ENCODE measurements at places on chromosomes 5 and 9.

- no peak for DNase-seq
Observed at GRCh38 chr9:87546704-87547103, 49.0 kb downstream of the DAPK1 start.

- no peak for DNase-seq
Observed at GRCh38 chr5:177364159-177364962, 6.6 kb downstream of the RGS14 start.

GRCh38 chr5:56625541-56625940 is 189.8 kb upstream of the MAP3K1 start:
- DNase-seq: no peak

DNA sequence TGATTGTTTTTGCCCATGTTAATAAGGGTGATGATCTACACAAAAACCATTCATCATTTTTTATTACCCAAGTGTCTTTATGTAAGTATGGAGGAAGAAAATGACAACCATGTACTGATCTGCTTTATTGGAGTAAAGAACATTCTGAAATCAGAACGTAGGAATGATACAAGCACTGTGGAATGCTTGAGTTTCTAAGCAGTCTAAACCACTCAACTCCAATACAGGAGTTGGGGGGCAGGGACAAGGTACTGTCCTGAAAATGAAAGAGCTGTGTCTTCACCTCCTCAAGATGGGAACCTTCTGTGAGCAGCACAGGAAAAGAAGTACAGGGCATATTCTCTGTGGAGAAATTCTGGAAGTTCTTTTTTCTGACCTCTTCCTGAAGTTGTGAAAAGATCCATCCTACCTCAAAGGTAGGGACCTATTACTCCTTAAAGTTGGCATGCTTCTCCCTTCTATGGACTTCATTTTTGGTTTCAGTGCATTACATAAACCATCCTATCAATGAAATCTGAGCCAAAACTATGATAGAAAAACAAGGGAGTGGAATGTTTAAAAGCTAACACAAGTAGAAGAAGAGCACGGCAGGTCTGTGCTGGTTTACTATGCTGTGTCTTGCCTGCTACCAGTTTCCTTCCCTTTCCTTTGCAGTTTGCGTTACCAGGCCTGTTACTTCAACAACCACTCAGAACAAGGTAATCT is 202.6 kb downstream of the SEMA5A start:
- DNase-seq: no peak

DNA sequence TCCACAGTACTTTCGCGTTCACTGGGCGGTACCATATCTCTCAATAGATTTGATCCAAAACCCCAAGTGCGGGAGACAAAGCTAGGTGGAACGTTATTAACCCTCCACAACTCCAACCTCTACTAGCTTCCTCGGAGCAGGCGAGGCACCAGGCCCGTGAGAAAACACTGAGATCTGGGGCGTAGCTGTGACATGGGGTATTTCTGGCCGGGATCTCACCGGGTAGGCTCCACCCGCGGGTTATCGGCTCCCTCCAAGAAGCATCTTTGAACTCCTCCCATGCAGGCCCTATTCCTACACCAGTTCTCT is 350 bp upstream of the SLC25A46 start:
- DNase-seq: no peak

- DNase-seq: no peak
Observed at GRCh38 chr9:16319646-16320045, 550.8 kb downstream of the BNC2 start.

DNA sequence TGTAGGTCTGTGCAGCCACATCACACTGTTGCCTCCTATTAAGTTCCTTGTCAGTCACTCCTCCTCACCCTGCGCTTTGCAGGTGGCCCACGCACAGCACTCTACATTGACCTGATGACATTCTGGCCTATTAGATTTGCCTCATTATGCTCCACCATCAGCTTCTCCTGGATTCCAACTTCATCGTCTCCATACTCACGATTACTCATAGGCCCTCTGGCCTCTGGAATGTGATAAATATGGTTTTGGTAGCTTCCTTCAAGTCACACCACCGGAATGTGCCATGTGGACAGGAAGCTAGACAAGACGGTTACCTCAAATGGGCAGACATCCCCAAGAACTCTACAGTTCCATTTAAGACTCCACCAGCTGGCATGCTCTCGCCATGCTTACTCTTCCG is 158.0 kb upstream of the LHFPL2 start:
- no peak for DNase-seq

DNA sequence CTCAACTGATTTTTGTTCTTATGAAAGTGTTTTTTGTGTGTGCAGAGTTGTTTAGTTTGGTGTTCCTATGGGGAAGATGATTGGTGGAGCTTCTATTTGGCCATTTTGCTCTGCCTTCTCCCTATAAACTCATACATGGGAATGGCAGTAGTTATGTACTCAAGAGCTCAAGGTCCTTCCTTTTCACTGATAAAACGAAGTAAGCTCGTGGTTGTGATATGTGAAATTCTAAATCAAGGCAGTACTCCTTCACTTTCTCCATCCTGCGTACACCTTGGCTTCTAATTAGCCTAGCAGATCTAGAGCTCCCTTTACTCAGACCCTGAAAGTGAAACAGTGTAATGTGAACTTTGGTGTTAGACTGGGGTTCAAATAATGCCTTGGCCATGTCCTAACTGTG is 159.3 kb upstream of the TNC start:
- DNase-seq: no peak

DNA sequence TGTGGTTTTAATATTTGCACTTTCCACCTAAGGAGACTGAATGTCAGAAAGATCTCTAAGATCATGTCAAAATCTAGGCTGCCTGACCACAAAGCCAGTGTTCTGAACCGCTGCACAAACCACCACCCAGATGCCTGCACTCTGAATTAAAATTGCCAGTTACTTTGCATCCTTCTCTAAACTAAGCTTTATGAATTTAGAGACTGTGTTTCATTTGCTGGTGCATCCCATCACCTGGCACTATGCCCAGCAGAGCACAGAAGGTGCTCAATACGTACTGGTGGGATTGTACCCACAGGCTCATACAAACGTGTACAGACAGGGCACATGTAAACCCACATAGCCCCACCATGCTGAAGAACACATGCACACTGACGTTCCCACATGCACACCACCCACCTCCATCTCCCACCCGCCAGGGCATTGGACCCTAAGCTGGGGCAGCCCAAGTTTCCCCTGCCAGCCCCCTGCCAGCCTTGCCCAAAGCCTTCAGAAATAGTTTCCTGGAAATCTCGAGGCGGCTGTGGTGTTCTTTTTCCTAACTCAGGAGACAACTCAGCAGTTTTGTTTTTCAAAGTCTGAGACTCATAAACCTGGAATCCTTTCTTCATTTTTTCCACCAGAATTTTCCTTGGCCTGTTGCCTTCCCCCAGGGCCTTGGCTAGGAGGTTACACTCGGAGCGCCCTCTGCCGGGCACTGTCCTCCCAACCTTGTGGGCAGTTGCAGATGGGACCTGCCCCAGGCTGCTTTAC is 9.6 kb upstream of the TRAF1 start:
- peak; percentile 97 for DNase-seq

DNA sequence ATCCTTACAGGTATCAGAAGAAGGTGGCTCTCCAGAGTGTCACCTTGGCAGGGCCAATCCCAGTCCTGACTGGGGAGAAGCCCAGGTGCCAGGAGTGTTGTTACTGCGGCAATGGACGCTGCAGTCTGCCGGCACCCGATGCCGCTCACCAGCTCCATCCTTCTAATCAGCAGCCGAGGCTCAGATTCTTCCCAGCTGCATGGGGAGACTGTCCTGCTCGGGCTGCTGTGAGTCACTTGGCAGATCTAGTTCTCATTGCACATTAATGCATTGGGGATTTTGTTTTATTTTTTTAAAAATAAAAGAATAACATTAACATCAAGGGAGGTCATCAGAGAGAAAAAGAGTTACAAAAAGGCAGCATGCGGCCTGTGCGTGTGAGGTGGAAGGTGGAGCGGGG is 115.8 kb downstream of the MTX3 start:
- DNase-seq: no peak

GRCh38 chr5:38051711-38052511 is 206.4 kb upstream of the EGFLAM start:
- DNase-seq: no peak

- no peak for DNase-seq
Observed at GRCh38 chr9:124770359-124771020, 621 bp downstream of the NR6A1 start.

- DNase-seq: no peak
Observed at GRCh38 chr9:18786911-18787650, 245.9 kb downstream of the SAXO1 start.

GRCh38 chr9:133792721-133793470 is 54.7 kb upstream of the SARDH start:
- peak; percentile 72 for DNase-seq

GRCh38 chr5:168215646-168216045 is 75.8 kb upstream of the WWC1 start:
- DNase-seq: no peak

DNA sequence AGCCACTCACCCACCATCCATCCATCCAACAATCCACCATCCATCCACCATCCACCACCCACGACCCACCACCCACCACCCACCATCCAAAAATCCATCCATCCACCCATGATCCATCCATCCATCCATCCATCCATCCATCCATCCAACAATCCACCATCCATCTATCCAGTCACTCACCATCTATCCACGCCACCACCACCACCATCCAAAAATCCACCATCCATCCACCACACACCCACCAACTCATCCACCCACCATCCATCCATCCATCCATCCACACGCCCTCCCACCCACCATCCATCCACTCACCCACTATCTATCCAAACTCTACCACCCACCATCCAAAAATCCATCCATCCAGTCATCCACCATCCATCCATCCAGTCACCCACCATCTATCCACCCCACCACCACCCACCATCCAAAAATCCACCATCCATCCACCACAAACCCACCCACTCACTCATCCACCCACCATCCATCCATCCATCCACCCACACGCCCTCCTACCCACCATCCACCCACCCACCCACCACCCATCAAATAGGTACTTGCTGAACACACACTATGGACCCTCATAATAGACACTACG is 9.0 kb downstream of the DPH7 start:
- no peak for DNase-seq

All from uterus (tissue), 4 donors.